ENCODE measurements at places on chromosomes 2 and 18. TPM values are rescaled to one million over a fixed set of nuclear protein-coding genes. Genes with fewer than 3 reads are reported as not detected.

- no peak for DNase-seq
These were observed 1101.4 kb downstream of the CBLN2 start for GRCh38 chr18:71442731-71443141.

- no peak for DNase-seq
These were observed 17.6 kb upstream of the TMEM247 start for GRCh38 chr2:46461709-46462171.

The MAP4K4 gene
- 116 TPM for total RNA-seq

DNA sequence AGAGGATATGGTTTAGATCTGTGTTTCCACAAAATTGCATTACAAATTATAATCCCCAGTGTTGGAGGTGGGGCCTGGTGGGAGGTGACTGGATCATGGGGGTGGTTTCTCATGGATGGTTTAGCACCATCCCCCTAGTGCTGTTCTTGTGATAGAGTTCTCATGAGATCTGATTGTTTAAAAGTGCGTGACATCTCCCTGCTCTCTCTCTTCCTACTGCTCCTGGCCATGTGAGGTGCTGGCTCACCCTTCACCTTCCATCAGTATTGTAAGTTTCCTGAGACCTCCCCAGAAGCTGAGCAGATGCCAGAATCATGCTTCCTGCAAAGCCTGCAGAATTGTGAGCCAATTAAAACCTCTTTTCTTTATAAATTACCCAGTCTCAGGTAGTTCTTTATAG, 33.1 kb downstream of the LHCGR start:
- DNase-seq = no peak

- no peak for DNase-seq
These were observed 86.0 kb downstream of the ABCA12 start for GRCh38 chr2:215052404-215052803.

The LYPD6 gene
- 0.13 TPM for total RNA-seq

DNA sequence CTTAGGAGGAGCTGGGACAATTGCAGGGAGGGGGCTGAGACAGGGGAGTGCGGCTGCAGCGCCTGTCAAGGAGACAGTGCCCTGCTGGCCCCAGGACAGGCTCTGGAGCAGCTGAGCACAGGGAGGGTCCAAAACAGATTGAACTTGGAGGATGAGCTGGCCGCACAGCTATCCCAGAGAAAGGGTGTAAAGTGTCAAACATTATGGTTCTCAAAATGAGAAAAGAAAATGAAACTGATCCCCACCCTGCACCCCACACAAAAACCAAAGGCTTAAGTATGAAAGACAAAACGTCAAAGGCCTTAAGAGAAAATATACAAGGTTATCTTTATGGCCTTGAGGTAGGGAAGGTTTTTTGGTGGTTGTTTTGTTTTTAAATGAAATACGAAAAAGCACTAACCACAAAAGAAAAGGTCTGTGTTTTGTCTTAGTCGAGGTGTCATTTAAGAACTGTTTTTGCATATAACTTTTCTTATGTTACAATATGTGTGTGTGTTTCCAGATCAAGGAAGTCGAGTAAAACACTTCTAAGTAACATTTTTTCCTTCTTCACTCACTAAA, 111.8 kb downstream of the HDAC4 start:
- DNase-seq = no peak

DNA sequence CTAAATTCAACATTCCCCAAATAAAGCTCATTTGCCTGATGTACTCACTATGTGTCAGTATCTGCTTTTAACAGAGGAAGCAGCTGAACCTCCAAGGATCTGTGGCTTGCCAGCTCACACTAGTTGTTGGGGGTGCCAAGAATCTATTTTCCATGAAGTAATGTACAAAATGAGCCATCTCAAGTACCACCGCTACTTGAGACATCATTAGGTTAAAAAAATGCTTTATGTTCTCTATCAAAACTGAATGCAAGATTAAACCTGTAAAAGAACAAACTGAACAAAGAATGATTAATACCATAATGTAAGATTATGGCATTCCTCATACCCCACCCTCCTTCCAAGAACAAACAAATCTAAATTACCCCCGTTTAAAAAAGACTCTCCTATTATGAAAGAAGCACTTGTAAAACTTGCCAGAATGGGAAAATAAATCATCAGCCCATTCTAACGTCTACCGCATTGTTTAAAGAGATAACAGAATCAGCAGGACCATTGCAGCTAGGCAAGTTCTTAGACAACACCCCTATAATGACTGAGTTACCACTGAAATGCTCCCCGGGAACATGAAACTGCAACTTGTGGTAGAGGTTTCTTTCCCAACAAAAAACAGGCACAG, 471.6 kb downstream of the DLGAP1 start:
- no peak for DNase-seq

Measured in heart right ventricle (tissue), 16 donors.